ENCODE measurements at places on chromosomes 3 and 15.

DNA sequence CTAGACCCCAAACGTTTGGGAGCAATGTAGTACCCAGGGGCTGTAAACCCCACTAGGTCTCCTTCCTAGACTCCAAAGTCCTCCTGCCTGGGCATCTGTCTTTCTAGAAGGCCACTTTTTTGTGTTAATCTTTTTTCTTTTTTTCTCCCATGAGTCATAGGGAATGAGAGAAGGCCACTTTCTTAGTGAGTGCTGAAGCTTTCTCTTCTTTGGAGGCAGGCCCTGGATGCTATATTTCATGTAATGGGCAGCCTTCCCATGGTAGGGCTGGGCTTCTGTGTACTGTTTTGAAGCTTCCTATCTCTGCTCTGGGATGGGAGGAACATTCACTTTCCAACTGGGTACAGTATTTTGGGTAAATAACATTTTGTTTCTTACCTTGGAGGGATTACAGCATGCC is 15.2 kb upstream of the RTP2 start:
- DNase-seq, result no peak

- DNase-seq, result no peak
These were observed 1153.4 kb downstream of the IGSF11 start for GRCh38 chr3:117881210-117881609.

- peak; percentile 95 for DNase-seq
These were observed 26.1 kb downstream of the FNDC3B start for GRCh38 chr3:172065527-172065926.

DNA sequence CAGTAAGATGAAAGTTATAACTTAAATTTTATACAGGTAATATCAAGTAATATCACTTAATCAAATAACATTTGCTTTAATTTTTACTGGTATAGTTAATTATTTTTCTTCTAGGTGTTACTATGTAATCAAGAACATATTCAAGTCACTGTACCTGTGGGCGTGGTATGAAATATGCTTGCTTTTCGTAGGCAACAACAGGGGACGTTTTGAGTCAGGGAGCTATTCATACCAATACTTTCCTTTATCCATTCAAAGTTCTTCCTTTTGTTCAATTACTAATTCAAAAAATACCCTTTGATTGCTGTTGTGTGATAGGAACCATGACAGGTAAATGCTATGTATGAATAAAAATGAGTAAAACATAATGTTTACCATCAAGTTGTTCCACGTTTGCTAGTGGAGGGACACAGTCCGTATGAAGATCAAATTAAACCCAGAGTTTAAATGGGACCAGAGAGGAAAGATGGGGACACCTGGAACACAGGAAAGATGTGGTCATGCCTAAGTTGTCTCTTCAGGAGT is 654.0 kb upstream of the KCNMB2 start:
- DNase-seq, result no peak

DNA sequence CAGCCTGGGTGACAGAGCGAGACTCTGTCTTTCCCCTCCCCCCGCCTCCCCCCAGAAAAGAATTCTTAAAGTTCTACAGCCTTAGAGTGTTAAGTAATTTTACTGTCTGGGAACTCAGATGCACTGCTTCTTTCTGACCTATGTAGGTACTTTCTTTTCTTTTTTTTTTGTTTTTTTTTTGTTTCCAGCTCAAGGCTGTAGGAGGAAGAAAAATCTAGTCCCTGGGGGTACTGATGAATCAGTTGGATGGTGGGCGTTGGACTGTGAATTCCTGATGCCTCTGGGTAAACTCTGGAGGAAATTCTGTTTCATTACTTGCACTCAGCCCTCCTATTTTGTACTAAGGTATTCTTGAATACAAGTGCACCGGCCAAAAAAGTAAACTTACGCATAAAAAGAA is 10.8 kb downstream of the GHRL start:
- no peak for DNase-seq

DNA sequence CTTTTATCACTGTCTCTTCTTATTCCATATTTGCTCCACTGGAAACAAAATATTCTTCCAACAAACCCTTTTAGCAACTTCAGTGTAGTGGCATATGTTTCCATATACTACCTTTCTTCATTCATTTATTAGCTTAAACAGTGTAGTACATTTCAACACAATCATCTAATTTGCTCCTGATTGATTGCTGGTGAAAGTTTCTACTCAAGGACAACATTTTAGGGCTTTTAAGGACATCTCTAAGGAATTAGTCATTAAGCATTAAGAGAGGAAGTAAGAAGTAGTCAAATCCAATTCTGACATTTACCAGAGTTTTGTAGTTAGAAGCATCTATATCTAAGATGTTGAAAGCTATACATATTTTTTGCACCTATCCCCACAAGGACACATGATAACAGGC is 55.8 kb downstream of the RSRC1 start:
- DNase-seq, result no peak

DNA sequence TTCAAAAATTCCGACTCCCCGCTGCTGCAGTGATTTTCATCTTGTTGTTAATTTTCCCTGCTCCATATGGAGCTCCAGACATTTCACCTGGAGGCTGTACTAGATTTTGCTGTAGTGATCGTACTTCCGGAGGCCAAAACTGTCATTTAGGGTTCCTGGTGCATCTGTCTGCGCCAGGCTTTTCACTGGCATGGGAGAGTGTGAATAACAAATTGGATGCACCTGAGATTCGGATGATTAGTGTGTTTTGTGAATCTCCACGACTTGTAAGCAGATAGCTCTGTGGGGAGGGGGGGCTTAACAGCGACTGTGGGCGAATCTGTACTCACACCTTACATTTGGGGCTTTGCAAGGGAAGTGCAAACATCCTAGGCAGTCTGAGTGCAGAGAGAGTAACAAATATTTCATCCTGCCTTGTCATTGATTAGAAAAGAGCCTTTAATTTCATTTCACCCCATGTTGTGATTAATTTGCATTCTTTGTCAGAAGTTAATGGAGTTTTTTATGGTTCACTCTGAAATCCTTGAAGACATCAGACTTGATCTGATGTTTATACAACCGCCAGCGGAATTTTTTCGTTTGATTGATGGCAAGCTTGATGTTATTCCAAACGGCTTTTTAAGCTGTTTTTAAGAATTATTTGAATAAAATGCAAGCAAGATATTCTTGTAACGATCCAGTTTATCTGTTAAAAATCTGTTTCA is 92.5 kb upstream of the SKOR1 start:
- DNase-seq, result peak; percentile 83

DNA sequence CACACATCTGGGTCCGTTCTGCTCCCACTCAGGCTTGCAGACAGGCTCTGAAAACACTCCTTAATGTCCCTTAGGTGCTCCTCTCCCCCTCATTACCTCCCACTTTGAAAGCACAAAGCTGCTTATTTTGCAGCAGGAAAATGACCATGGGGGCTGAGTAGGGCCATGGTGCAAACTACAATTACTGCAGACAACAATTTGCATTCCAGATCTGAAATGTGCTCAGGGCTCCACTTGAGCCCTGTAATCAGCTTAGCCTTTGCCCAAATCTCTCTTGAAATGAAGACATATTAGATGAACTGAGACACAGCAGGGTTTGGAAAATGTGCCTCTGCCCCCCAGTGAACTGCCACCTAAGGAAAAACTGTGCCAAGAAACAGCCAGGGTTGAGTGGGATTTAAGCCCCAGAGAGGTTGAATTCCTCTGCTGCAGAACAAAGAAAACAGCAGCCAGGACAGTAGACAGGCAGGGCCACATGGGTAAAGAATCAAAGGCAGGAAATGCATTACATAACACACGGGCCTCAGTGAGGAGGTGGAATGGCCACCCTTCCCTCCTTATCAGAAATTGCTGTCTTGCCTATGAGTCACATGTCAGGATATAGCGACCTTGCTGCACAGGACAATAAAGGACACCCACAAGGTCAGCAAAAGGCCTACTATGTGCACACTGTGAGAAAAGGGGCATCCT is 126.8 kb upstream of the ARHGEF3 start:
- no peak for DNase-seq

DNA sequence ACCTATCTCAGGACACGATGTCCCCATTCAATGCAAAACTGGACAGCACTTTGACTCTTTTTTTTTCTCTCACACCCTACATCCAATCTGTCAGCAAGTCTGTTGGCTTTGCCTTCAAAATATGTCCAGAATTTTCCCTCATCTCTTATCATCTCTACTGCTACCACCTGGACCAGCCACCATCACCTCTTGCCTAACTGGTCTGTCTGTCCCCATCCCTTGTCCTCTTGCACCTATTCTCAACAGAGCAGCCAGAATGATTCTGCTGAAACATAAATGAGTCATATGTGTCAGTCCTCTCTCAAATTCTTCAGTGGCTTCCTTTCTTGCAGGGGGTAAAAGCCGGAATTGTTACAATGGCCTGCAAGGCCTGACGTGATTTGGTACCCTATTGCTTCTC is 105.8 kb downstream of the CYP19A1 start:
- DNase-seq, result no peak

DNA sequence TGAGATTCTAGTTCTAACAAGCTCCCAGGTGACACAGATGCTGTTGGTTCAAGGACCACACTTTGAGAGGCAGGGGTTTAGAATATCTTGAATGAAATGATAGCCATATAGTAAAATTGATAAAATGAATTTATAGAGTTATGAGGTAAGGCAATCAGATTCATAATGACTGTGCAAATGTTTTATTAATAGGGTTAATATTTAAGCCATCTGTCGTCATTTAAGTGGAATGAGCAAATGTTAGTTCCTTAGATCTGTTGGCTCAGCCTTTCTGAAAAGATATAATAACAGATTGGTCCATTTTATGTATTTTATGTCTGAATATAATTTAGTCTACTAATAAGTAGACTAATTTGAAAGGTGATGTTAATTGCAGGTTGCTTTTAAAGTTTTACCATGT is 12.9 kb downstream of the REC114 start:
- DNase-seq, result no peak

- DNase-seq, result no peak
These were observed 7.3 kb downstream of the ALPK3 start for GRCh38 chr15:84824260-84825007.

- no peak for DNase-seq
These were observed 71.4 kb downstream of the SCN5A start for GRCh38 chr3:38578081-38578475.

GRCh38 chr3:29346828-29347227 is 66.0 kb downstream of the RBMS3 start:
- DNase-seq, result peak; percentile 23

DNA sequence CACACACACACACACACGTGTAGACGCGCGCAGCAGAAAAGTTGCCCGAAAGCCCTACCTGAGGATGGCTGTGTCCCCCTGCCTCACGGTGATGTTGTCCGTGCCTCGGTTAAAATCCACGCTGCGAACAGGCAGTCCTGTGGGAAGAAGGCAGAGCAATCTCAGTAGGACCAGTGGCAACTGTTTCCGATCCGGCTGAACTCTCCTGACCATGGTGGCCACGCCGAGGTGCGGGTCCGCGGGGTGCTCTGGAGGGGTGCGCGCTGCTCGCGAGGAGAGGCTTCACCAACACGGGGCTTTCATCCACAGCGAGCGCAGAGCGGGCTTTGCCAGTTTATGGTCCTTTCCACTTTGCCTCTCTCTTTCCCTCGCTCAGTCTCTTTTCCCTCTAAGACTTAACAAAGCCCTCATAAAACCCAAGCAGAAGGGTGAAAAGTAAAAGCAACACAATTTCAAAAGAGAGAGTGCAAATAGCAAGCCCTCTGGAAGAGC is 422 bp downstream of the LSAMP start:
- DNase-seq, result peak; percentile 65

DNA sequence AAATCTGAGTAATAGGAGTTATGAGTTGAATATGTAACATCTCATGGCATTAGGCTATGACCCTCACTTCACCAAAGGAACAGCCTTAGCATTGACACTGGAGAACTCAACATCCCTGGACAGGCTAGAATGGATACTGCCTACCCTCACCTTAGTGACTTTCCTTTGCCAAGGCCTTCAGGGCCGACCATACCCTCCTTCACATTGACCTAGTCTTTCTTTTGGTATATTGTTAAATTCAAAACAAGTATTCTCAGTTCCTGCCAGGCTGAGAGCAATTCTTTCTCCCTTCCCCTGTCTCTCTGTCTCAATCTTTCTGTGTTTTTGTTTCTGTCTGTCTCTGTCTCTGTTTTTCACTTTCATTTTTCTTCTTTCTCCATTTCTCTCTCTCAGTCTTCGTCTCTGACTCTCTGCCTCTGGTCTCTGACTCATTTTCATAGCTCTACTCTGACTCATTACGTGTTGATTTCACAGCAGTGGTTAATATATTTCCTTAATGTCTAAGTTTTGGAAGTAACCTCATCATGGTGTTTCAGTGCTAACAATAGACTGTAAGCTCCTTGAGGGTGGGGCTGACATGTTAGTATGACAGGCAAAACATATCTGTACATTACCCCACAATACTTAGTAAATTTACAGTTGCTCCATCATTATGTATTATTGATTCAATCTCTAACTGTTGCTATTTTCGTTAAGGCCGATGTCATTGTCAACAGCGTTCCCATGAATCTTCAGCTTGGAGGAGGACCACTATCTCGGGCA is 32.5 kb downstream of the PARP15 start:
- DNase-seq, result no peak

DNA sequence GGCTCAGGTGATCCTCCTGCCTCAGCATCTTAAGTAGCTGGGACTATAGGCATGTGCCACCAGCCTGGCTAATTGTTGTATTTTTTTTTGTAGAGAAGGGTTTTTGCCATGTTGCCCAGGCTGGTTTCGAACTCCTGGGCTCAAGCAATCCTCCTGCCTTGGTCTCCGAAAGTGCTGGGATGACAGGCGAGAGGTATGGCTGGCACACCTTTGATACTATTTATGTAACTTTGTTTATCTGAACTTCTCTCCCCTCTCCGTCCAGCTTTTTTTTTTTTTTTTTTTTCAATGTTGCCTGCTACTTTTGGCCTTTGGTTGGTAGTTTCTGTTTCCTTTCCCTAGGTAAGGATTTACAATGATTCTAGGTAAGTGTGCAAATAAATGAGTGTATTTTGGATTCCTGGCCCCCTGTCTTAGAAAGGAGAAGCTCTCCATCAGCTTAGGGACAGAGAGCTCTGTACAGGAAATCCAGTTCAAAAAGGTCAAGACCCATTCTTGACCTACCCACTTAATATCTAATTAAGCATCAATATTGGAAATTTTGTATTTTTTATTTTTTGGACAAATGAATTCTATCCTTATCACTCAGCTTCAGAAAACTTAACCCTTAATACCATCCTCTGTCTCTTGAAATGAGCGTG is 6.8 kb downstream of the ARL6IP5 start:
- DNase-seq, result no peak

- no peak for DNase-seq
These were observed 59.2 kb downstream of the SH3BP5 start for GRCh38 chr3:15273227-15273626.
